PC-3 (cell line): ENCODE measurements at places on chromosomes 6 and 20. TPM values are rescaled to one million over a fixed set of nuclear protein-coding genes. Genes with fewer than 3 reads are reported as not detected.

DNA sequence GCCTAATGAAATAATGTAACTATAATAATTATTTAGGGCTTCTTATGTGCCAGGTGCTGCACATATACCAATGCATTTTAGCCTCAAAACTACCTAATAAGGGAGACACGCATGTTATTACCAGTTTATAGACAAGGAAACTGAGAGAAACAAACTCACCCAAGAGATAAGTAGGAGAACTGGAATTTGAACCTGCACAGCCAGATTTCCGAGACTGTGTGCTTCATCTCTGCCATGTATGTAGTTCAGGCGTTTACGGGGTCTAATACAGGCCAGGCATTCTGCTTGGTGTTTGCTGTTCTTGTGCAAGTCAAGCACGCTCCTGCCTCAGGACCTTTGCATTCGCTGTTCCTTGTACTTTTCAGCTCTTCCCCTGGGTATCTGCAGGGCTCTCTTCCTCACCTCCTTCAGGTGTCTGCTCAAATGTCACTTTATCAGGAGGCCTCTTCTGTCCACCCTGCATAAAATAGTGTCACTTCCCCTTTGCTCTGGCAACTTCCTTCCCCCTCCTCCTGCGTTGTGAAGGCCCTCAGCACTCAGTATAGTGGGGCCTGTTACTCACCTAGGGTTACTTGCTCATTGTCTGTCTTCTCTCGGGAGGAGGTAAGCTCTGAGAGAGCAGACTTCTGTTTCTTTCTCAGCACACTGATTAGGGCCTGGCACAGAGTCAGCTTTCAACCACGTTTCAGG lies 6.1 kb upstream of the NSFL1C start:
- DNase-seq: no peak

DNA sequence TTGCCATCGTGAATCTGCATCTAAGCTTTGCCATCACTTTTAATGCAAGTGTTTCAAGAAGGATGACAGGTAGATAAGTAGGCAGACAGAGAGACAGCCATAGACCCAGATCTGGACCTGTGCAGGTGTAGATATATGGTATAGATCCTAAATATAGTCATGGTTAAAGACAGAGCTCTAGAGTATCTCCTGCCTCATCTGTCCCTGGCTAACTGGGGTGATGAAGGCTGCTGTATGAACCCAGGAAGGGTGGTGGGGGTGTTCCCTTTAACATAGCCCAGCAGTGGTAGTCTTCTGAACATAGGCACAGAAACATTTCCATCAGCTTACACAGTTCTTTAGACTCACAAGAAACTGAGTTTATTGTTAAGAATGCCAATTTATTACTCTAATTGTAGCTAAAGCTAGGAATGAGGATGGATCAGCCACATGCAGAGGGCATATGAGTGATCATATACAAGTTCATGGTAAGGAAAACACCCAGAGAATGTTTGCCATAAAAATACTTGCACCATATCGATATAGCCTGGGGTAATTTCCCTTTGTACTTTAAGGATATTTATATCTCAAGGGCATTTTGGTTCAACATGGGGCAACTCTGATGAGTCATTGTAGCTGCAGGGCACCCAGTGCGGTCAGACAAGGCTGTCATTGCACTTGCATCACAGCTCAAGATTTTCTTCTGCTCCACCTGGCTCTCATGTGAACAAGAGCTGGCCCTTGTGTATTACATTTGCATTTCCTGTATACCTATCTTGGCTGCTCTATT lies 587.2 kb downstream of the EPM2A start:
- peak; percentile 91 for DNase-seq

DNA sequence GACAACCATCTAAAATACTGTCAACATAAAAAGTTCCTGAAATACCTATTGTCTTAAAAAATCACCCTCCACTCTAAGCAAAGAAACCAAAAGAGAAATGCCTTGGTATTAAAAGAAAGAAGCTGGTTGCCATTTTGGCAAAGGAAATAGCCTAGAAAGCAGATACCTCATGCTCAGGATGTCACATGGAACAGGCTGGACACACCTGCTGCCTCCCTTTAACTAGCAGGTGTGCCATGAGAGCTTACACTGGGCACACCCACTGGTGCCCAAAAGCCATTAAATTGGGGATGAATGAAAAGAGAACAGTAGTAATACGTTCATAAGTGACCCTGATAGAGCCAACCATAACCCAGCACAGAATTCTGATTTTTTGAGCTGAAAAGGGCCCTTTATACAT lies 1.5 kb downstream of the SLC23A2 start:
- no peak for DNase-seq

DNA sequence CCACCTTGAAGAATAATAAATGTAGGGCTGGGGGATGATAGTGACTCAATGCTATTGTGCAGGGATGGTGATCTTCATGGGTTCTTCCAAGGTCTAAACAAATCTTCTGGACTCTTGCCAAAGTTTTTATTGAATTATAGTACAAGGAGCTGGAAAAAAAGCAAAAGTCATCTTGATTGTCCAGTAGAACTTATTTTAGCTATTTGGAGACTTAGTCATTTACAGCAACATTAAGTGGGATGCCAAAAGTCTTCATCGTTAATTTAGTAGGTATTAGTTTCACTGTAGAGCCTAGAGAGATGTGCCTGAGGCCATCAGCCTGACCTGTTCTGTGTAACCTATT lies 212.9 kb upstream of the TBX18 start:
- no peak for DNase-seq

- DNase-seq: no peak
Observed at GRCh38 chr6:119276211-119276610, 73.3 kb downstream of the MAN1A1 start.

- peak; percentile 20 for DNase-seq
Observed at GRCh38 chr6:23692184-23692583, 433.8 kb upstream of the NRSN1 start.

DNA sequence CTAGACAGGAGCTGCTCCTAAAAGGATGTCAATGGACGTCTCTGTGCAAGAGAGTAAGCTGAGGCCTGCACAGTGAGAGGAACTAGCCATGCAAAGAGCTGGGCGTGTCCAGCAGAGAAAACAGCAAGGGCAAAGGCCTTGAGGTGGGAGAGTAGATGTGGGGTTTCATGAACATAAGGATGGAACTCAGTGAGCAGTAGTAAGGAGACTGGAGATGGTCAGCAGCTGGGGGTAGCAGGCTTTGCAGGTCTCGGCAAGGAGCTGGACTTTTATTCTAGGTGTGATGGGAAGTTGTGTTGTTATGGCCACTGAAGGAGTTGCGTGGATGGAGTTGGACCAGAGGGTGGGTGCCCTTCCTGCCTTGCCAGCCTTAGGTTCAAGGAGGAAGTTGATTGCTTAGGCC lies 90.7 kb upstream of the SIRPA start:
- DNase-seq: no peak

- peak; percentile 86 for DNase-seq
Observed at GRCh38 chr20:50346374-50347283, 156.0 kb downstream of the CEBPB start.

DNA sequence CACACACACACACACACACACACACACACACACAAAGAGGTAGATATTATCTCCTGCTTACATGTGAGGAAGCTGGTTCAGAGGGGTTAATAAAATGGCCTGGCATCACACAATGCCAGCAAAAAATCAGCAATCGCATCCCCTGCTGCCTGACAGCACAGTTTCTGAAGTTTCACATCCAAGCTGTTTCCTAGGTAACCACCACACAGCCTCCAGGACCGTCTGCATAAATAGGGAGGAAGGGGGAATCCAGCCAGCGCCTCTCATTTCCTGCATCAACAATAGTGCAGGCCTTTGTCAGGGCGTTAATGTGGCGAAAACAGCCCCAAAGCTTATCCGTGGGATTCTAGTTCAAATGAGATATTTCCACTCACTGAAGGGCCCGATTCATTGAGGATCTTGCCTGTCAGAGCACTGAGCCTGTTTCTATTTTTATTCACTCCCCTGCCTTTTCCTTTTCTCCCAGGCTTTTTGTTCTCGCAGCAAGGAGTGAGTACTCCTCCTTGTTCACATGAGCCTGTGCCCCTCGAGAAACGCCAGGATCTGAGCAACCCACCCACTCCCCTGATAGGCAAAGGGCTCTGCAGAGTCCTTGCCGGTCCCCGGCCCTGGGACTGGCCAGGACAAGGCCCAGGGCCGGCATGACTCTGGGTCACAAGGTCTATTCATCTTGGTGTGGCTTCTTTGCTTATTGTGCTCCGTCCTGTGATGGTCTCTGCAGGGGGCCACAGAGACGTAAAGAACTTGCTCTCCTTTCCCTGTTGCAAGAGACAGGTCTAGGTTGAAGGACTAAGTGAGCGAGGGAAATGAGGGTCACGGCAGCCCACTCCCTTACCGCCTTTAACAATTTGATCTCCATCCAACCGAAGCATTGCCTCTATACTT lies 32.7 kb downstream of the TUBB2B start:
- DNase-seq: no peak

Gene CTSA
- 98.0 and 129 TPM in 2 replicates for total RNA-seq

Gene GTSF1L
- 0.52 TPM in 1 of 2 replicates, not detected in the other for total RNA-seq

Gene ATP5F1E
- total RNA-seq: 47.1 and 58.5 TPM in 2 replicates
